ENCODE measurements at places on chromosomes 1 and 21.

GRCh38 chr1:230127105-230128054 is 60.3 kb downstream of the GALNT2 start:
- no peak for DNase-seq

DNA sequence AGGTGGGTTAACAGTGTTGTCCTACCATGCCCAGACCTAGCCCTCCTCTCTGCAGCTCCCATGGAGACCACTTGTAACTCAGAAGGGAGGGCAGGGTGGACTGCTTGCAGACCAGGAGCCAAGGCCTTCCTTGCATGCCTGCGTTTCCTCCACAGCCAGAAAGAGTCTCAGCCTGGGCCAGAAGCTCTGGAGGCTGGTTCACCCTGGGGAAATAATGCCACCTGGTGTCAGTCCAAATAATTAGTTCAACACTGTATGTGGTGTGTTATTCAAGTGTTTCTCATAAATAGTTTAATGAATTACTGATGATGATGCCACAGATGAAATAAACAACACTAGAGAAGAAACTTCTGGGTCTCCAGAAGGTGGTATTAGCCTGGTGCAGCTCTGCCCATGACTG is 16.9 kb upstream of the VANGL1 start:
- no peak for DNase-seq

DNA sequence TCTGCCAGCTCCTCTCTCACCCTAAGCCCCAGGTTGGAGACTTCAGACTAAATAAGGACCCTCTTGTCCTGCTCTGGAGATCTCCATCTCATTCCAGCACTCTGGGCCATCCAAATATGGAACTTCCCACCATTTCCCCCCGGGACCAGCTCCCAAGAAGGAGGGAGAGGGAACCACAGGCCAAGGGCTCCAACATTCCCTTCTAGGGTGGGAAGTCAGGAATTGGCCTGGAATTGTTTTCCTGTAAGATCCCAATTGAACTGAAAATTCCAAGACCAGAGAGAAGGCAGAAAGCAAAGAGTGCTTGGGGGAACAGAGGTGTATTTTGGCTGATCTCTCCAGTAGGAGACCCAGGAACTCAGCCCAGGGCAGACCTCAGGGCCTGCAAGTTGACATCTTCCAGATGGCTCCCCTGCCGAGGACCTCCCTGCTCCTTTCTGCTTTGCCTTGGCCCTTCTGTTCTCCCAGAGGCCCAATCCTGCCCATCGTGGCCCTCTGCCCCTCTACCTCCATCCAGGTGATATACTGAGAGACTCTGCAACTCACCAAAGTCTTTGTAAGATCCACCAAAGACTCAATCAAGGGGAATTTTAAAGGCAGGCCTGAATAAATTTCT is 14.9 kb downstream of the CSRP1 start:
- no peak for DNase-seq

DNA sequence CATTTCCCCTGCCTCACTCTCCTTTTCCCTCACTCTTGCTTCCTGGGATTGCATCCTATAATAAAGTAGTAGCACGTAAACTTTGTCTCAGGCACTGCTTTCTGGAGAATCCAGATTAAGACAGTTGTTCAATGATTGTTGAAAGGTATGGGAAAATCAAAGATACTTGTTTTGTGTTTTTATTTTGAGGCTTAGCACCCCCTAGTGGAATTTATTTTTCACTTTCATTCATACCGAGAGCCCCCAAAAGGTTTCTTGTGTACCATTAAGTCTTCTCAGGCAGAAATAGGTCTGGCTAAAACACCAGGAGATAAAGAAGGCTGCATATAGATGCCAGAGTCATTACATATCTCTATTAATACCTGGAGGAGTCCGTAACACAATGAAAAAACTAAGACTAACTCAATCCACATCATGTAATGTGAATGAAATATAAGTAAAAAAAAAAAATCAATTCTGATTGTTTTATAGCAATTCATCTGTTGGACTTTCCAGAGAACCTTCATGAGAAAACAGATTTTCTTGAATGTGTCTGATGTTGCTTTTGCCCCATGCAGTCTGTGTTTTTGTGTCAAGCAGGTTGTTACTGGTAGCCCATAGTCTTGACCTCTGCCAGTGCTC is 103.5 kb downstream of the RPE65 start:
- DNase-seq, result no peak

DNA sequence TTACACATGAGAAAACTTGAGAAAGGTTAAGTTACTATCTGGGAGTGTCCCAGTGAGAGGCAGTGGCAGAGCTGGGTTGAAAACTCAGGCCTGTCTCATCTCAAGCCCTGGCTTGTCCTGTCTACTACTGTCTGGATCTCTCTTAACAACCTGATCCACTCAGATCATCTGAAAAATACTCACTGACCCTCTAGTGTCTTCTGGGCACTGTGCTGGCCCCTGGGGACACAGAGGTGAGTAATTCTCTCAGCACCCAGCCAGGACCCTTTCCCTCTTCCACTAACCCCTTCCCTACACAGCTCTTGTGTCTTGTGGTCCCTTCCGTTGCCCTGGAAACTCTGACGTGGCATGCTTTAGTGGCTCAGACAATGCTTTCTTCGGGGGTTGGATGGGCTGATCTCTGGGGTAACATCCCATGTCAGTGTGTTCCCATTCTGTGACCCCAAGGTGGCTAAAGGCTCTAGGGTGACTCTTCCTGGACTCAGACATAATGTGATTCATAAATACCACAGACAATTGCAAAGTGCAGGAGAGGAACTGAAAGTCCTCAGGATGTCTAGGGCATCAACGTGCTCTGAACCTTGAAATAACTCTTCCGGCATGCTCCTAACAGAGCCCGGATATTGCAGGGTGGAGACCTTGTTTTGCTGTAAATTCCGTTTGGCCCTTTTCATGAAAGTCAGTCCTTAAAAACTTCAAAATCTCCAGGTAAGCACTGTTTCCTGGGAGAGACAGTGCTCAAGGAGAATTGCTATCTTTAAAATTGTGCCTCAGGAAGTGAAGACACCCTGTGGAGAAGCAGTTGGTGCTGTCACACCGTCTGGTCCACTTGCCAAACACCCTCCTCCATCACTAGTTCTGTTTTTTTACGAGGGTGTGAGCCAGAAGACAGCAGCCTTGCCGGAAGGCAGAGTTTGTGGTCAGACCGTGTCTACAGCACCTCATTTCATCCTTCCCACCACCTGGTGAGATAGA is 4.0 kb downstream of the SHISAL2A start:
- no peak for DNase-seq

- no peak for DNase-seq
Observed at GRCh38 chr1:31624731-31625514, 7.4 kb downstream of the HCRTR1 start.

- peak; percentile 95 for DNase-seq
Observed at GRCh38 chr1:107358619-107359327, 217.9 kb downstream of the NTNG1 start.

GRCh38 chr1:219563568-219563967 is 49.3 kb downstream of the ZC3H11B start:
- DNase-seq, result no peak

GRCh38 chr1:20380175-20380574 is 89.5 kb downstream of the VWA5B1 start:
- DNase-seq, result no peak

DNA sequence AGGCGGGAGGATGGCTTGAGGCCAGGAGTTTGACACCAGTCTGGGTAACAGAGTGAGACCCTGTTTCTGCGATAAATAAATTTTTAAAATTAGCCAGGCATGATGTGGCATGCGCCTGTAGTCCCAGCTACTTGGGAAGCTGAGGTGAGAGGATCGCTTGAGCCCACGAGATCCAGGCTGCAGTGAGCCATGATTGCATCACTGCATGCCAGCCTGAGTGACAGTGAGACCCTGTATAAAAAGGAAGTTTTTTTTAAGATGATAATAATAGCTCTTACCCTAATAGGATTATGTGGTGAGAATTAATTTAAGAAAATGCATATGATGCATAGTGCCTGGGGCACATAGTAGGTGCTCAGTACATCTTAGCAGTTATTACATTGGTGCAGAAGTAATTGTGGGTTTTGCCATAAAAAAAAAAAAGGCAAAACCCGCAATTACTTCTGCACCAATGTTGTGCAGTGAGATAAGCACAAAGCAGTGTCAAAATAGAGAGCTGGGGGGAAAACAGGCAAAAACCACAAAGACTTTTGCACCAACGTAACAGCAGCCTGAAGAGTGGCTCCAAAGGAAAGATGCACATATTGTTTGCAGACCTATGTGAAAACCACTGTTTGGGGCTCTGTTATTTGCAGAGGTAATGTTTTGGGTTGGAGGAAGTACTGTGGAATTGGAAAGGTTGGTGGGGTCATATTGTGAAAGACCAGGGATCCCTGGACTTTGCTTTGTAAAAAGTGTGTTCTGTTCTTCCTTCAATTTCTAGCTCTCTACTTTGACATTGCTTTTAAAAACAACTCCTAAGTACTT is 72.4 kb downstream of the PLXNA2 start:
- DNase-seq, result no peak

DNA sequence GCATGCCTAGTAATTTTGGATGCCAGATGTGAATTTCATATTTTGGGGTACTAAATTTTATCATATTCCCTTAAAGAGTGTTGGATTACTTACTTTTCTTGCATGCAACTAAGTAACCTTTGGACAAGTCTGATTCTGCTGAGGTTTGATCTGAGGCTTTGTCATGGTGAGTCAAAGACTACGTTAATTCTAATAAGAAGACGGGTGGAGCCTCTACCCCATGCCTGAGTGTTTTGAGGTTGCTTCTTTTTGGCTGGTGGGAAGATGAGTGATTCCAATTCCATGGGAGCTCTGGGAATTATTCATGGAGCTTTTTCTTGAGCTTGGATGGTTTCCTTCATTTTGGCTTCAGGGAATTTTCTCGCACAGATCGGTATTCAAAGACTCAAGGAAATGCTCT is 11.6 kb upstream of the PCP4 start:
- no peak for DNase-seq

DNA sequence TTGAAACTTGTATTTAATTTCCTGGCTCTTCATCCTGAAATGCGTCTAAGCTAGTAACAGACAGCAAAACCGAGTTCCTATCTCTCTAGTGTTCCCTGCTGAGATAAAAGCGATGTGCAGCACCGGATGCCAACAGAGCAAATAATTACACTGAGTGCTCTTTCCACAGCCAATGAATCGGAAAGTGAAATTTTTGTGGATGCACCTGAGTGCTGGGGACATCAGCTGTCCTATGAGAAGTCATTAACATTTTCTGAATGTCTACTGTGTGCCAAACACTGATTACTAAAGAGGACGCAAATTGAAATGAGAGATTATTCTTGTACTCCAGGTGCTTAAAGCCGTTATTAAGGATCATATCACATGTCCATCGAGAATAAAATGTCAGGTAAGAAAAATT is 278.0 kb downstream of the RGS7 start:
- no peak for DNase-seq

GRCh38 chr1:202848191-202848542 is 37.4 kb downstream of the PCAT6 start:
- DNase-seq, result no peak

DNA sequence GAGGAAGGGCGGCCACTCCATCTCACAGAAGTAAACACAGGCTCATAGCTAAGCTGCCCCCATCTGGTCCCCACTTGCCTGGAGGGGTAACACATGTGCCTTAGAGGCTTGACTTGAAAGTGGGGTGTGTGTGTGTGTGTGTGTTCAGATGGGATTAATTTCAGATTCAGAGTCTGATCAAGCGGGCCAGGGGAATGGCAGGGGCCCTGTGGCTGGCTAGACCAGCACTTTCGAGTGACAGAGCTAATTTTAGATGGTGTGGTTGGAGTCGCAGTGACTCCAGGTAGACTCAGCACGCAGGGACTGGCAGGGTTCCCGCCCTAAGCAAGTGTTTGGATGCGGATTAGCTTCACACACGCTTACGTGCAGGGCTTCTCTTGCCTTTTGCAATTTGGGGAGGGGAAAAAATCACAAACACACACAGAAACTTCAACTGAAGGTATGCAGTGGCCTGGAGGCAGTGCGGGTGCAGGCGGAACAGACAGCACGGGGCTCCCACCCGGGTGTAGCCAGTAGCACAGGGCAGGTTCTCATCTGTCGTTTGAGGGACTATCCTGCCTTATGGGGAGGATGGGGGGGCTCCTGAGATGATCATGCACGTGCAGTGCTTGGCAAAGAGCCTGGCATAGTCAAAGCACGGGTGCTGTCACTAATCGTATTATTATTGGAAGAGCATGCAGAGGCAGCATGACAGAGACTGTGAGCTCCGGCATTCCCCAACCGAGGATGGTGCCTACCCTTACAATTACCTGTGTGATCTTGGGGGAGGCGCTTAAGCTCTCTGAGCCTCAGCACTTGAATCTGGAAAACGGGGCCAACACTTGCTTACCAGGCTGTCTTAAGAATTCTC is 1.3 kb downstream of the EDN2 start:
- peak; percentile 67 for DNase-seq

- no peak for DNase-seq
Observed at GRCh38 chr1:228075801-228076271, 6.7 kb upstream of the ARF1 start.

GRCh38 chr21:32474179-32475059 is 61.9 kb downstream of the EVA1C start:
- DNase-seq, result no peak

- no peak for DNase-seq
Observed at GRCh38 chr1:201088901-201089525, 23.2 kb downstream of the CACNA1S start.

DNA sequence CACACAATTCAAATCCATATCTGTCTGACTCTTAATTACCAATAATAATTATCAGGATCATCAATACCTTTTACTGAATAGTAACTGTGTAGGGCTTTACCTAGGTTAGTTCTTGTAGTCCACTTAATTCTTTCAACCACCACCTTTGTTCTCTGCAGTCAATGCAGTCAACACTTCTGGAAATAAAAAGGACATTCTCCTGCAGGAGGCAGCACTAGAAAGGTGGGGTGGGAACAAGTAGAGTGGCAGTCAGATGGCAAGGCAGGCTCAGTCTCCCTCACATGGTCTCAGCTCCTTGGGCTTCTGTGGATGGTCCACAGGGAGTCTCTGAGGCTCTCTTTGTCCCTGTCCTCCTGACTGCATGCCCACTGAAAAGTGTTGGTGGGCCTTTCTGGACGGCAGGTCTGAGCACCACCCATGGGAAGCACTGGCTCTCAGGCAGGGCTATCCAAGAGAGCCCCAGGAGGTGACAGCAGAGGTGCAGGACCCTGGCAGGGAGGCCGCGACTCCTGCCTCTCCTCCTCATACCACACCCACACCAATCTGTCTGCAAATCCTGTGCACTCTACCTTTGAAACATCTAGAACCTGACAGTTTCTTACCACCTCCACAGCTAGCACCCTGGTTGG is 237.3 kb downstream of the FOXD2 start:
- no peak for DNase-seq

- DNase-seq, result no peak
Observed at GRCh38 chr21:26532208-26532607, 40.9 kb downstream of the CYYR1 start.

DNA sequence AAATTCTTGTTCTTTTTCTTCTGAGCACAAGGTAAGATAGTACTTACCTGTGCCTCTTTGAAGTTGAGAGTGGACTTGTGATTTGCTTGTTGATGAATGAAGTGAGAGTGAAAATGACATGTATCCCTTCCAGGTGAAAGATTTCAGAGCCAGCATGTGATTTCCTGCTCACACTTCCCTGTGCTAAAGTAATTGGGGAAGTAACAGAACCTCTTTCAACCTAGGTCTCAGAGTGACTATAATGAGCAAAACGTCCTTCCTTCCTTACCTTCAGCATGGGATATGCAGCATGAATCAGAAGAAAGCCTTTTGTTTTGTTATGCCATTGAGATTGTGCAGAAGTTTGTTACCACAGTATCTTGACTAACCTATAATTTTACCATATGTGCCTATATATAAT is 24.6 kb downstream of the RAVER2 start:
- DNase-seq, result no peak

- no peak for DNase-seq
Observed at GRCh38 chr1:191905781-191906180, 252.5 kb upstream of the RGS18 start.

- no peak for DNase-seq
Observed at GRCh38 chr1:105485207-105485606, 1571.3 kb upstream of the PRMT6 start.
